ENCODE measurements at places on chromosomes 11 and 22.

GRCh38 chr11:74024261-74025029, 15.6 kb upstream of the UCP3 start:
- no peak for DNase-seq

DNA sequence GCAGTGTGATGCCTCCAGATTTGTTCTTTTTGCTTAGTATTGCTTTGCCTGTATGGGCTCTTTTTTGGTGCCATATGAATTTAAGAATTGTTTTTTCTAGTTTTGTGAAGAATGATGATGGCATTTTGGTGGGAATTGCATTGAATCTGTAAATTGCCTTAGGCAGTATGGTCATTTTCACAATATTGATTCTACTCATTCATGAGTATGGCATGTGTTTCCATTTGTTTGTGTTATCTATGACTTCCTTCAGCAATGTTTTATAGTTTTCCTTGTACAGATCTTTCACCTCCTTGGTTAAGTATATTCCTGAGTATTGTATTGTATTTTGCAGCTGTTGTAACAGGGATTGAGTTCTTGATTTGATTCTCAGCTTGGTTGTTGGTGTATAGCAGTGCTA, 18.3 kb upstream of the ZBED5 start:
- DNase-seq: no peak

DNA sequence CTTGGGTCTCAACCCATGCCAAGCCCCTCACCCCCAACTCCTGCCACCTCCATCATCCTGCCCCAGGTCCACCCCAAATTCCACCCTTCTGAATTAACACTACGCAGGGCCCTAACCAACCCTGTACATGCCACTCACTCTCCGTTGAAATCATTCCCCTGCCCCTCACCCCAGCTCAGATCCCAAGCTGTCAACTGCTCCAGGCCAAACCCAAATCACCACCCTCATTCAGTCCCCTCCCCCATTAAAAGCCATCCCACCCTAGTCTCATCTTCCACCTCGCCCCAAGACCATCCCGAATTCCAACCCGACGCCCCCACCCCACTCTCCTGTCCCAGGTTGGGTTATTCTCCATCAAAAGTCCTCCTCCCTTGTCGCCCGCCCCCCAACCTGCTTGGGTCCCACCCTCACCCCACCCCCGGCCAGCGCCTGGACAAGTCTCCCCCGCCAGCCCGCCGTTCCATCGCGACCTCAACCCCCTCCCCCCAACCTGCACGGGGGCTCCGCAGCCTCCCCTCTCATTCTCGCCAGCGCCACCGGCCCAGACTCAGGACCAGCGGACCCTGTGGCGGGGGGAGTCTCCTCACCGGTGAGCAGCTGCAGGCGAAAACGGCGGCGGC, 466 bp downstream of the FAM168A start:
- no peak for DNase-seq

DNA sequence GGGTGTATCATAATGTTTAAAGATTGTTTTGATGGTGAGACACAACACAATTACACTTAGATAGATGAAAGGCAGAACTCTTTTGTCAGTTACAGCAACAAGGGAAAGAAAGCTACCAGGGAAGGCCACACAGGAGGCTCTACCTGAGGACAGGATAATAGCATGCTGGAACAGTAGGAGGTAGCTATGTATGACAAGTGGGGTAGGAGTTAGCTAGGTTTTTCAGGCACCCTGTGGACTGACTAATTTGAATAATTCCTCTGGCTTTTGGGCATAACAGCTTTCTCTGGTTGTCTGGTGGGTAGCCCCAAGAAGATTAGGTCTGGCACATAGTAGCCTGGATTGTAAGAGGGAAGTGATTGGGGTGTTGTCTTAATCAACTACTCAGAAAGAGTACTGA, 475.4 kb upstream of the CHORDC1 start:
- DNase-seq: no peak

GRCh38 chr11:123174196-123175183, 20.6 kb downstream of the CLMP start:
- DNase-seq: peak; percentile 99
